Progenitor cell of endocrine pancreas (in vitro differentiated cells): ENCODE measurements at places on chromosomes 13 and 19.

DNA sequence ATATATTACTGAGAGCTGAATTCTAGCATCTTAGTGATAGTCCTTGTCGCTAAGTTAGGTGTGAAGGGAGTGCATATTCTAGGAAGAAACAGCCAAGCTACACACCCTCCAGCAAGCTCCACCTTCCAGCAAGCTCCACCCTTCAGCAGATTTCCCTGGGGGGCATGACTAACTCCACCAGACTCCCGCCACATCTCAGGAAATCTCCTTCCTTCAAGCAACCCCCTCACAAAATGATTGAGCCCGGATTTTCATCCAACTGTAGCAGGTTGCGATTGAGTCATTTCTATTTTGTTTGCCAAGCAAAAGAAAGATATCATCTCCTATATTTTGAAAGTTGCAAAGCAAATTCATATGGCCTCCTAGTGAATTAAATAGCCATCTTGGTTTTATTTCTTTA, 162.1 kb upstream of the TMTC4 start:
- no peak for DNase-seq

- DNase-seq: no peak
Observed at GRCh38 chr19:8416796-8417195, 3.7 kb downstream of the MARCHF2 start.

DNA sequence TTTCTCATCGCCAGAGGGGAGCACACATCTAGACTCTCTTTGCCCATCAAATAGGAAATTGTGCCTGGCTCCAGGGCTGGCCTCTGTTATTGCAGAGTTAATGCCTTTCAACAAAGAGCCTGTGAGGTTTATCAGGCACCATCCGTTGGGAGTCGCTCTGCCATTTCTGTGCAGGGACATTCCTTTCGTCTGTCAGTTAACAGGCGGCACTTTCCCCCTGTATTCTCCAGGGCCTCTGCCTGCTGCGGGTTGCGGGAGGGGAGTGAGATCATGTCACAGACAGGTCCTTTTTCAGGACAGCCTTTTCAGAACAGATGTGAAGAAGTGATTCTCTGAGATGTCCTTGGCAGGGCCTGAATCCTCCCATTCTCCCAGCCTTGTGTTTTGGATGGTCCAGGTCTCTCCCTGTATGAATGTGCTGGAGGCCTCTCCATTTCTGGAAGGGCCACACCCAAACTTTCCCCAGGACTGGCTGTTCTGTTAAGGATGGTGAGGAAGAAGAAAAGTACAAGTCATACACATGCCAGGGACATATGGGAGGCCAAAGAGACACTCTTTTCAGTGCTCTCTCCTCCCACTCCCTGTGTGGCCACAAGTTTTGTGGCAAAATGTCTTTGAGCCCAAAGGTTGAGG, 14.9 kb downstream of the SERP2 start:
- DNase-seq: no peak

DNA sequence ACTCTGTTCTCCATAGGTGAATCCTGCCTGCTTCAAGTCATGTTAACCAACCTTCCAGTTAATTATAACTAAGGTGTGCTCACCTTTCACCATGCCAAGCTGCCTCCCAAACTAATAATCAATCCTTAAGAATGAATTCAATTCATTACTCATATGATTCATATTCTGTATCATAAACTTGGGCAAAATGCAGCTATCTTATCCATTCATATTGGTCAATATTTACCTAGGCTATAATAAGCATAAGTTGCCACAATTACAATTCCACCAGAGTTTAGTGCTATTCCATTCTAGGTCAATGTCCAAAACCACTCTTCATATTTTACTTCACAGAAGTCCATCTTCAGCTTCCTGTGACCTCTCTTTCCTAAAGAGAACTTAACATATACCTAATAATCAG, 13.4 kb downstream of the ELF1 start:
- no peak for DNase-seq

- no peak for DNase-seq
Observed at GRCh38 chr19:2795827-2796658, 10.7 kb downstream of the THOP1 start.

- DNase-seq: no peak
Observed at GRCh38 chr13:27245610-27246009, 5.7 kb upstream of the RPL21 start.

DNA sequence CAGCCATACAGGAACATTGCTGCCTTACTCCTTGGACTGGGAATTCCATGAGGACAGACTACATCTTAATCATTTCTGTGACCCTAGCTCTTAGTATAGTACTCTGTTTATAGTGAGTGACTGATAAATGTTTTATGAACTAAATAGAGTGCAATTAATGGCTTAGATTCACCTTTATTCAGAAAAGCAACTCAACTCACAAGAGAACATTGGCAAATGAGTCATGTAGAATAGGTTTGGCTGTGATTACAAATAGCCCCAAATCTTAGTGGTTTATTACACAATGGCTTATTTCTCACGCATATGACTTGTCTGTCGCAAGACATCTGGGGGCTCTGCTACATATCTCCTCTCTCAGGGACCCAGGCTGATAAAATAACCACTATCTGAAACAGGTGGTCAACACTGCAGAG, 121.6 kb upstream of the KL start:
- DNase-seq: no peak

GRCh38 chr13:108361769-108362168, 92.3 kb downstream of the TNFSF13B start:
- no peak for DNase-seq

DNA sequence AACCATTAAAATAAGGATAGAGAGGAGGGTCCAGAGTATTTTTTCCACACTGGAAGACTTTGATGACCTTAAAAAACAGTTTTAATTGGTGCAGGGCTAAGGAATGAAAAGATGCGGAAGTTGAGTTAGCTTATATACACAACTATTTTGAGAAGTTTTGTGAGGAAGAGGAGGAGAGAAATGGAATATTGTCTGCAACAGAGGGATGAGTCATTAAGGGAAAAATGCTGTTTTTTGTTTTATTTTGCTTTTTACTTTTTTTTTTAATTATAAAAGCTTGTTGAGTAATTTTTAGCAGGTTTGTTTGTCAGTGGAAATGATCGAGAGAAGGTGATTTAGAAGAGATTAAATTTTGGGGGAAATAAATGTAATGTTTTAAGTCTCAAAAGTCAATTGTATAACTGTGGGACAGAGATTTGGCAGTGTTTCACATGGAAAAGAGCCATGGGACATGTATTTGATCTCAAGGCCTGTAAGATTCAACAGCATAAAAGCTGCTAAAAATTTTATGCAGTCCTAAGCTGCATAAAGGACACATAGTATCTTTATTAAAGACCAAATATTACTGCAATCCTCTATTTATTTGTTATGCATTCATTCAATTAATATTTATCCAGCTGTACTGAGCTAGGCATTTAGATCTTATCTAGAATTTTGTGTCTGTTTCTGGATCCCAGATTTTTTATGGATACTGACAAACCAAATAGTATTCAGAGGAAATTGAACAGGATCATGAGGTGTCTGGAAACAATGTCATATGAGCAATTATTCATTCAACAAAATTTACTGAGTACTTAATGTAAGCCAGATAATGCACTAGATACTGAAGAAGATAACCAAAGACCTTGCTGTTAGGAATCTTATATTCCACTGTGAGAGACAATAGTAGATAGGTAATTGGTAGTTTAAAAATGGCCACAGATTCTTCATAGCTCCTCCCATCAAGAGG, 72.7 kb downstream of the DNAJC15 start:
- DNase-seq: no peak

DNA sequence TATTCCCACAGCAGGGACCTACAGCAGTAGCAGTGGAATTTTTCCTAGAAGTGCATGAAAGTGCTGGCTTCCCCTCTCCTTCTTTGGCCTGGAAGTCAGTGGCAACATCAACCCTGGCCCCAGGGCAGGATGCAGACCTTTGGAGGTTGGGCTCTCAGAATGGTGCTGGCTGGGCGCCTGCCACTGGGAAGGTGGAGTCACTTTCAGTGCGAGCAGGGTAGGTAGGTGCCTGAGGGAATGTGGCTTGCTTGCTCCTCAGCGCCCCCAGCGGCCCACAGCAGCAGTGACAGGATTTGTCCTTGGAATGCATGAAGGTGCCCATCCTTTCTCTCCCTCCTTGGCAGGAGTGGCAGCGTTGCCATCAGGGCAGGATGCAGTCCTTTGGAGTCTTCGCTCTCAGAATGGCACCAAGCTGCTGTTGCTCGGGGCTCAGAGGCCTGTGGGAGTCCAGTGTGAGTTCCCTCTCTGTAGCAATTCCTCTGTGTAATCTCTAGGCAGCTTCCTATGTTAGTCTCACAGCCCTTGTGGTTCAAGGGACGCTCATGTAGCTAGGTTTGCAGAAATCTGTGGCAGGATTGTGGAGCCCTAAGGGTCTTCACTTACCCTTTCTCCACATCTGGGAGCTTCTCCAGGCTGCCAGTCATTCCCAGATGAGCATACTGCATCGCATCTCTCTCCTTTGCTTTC, 354.4 kb upstream of the DACH1 start:
- no peak for DNase-seq
